SJCRH30 (cell line): ENCODE measurements at places on chromosomes 1 and 21. TPM values are rescaled to one million over a fixed set of nuclear protein-coding genes. Genes with fewer than 3 reads are reported as not detected.

DNA sequence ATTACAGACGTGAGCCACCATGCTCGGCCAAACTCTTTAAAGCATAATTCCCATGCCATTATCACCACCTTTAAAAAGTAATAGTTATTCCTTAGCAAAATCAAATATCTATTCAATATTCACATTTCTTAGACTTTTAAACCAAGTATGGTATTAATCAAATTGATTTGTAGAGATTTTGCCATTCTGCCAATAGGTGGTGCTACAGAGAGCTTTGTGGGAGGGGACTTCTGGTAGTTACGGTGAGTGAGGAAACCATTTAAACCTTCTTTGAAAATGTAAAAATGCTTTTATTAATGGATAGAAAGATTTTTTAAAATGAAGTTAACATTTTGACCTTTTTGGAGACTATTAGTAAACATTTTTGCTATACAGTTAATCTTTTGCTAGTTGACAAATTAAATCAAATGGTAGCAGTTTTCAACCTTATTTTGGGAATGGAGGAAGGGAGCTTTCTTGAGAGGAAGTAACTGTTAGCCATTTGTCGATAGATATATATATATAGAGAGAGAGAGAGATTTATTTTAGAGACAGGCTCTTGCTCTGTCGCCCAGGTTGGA, 19.3 kb downstream of the IARS2 start:
- H3K4me3 ChIP-seq = no peak overlapping the region
- peaks cover 63% of the 10 kb centered on the region for H3K36me3 ChIP-seq
- no peaks in the 10 kb centered on the region for H3K4me1 ChIP-seq

GRCh38 chr21:17726047-17726829, 92.9 kb downstream of the C21orf91 start:
- H3K27ac ChIP-seq = no peak overlapping the region
- DNase-seq = no peak
- H3K27me3 ChIP-seq = no peaks in the 10 kb centered on the region
- H3K4me1 ChIP-seq = peaks cover 8% of the 10 kb centered on the region

DNA sequence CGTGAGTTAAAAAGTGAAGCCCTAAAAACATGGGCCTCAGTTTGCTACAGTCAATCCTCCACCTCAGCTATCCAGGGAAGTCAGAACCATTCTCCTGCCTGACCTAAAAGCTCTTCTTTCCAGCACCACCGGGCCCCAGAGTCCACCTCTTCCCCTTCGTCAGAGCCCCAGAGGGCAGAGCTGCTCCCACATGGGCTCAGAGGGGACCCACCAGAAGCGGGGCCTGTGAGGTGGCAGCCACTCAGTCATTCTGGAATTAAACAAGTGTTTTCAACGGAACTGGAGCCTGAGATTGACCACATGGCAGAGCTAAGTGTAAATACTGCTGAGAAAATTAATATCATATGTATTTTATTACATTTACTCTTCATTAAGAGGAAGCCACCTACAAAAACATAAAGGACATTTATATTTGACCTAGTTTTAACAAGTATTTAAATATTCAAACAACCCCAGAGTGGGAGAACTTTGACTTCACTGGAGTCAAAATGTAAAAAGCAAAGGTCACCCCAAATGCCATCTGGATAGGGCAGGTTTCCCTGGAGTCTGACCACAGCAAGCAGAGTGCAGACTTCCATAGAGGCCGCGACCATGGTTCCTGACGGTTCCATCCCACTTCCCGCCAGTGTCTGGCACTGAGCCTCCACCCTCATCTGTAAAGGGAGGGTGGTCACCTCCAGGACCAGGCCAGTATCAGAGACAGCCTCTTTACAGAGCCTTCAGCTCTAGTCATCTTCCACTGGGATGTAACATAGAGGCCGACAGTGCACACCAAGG, 1.8 kb downstream of the SUMO3 start:
- no peak overlapping the region for H3K27ac ChIP-seq
- H3K27me3 ChIP-seq = no peaks in the 10 kb centered on the region
- no peak overlapping the region for H3K4me3 ChIP-seq

Gene STK40
- total RNA-seq = 30.3 and 33.7 TPM in 2 replicates

Gene CHODL
- total RNA-seq = not detected in 2 replicates
